A172 (cell line): ENCODE measurements at places on chromosomes 2 and 18. TPM values are rescaled to one million over a fixed set of nuclear protein-coding genes. Genes with fewer than 3 reads are reported as not detected.
A peak's percentile ranks its signal among the peaks of the same experiment; 100 is the strongest.

The MGAT4A gene
- 8.0 and 15.5 TPM in 2 replicates for total RNA-seq

The GPR45 gene
- not detected in 2 replicates for total RNA-seq

The ACTG2 gene
- total RNA-seq = not detected in 2 replicates

The ZBTB7C gene
- 1.4 and 3.4 TPM in 2 replicates for total RNA-seq

The MYL1 gene
- 0.24 TPM in 1 of 2 replicates, not detected in the other for total RNA-seq

- DNase-seq = no peak
These were observed 38.5 kb upstream of the B3GNT7 start for GRCh38 chr2:231357048-231357447.

- peak; percentile 93 for DNase-seq
These were observed 47.4 kb upstream of the SMAD7 start for GRCh38 chr18:48997985-48998831.

GRCh38 chr2:7020059-7020458 is 102.8 kb downstream of the RNF144A start:
- no peak for DNase-seq

DNA sequence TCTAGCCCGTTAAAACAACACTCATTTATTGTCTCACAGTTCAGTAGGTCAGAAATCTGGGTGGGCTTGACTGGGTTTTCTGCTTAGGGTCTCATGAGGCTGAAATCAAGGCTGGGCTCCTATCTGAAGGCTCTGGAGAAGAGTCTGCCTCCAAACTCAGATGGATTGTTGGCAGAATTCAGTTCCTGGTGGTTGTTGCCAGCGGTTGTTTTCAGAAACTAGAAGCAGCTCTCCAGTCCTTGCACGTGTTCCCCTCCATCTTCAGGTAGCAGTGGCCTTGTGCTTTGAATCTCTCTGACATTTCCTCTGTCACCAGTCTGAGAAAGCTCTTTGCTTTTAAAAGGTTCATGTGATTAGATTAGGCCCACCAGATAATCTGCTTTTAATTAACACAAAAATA is 20.1 kb upstream of the FN1 start:
- DNase-seq = no peak

GRCh38 chr2:190584980-190585661 is 50.6 kb upstream of the NEMP2 start:
- no peak for DNase-seq
